Dermis microvascular lymphatic vessel endothelial cell (primary cell): ENCODE measurements at places on chromosomes 1 and 21. TPM values are rescaled to one million over a fixed set of nuclear protein-coding genes. Genes with fewer than 3 reads are reported as not detected.

GRCh38 chr1:213934649-213935048 is 53.1 kb upstream of the PROX1 start:
- DNase-seq, result peak; percentile 26

GRCh38 chr21:33403786-33404585 is 773 bp downstream of the IFNGR2 start:
- DNase-seq, result no peak

DNA sequence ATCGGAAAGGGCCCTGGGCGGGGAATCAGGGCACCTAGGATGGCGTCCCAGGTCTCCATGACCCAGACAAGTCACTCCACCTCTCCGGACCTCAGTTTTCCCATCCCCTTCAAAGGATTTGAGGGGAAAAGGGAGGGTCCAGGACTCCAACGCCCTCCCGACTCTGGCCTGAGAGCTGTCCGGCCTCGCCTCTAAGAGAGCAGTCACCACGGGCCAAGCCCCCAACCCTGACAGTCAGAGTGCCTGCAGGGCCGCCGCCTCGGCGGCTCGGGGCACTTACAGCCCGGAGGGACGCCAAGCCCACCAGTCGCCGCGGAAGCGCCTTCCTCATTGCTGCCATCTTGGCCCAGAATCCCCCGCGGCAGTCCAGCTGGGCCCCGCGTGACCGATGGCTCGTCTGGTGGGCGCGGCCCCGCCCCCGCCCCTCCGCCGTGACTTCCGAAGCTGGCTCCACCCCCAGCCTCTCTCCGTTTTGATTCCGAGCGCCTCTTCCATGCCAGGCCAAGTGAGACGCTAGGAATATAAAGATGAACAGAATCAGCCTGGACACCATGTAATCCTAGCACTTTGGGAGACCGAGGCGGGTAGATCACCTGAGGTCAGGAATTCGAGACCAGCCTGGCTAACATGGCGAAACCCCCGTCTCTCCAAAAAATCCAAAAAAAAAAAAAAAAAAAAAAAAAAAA is at the start of gene HMGCL:
Gene HMGCL (minus strand): TSS at position 354 of the 686 bp plus-strand sequence. CDS start 14 bp downstream, at position 340.
- DNase-seq, result peak; percentile 91

- DNase-seq, result no peak
Measured at GRCh38 chr21:26194811-26195251, 24.3 kb upstream of the APP start.

DNA sequence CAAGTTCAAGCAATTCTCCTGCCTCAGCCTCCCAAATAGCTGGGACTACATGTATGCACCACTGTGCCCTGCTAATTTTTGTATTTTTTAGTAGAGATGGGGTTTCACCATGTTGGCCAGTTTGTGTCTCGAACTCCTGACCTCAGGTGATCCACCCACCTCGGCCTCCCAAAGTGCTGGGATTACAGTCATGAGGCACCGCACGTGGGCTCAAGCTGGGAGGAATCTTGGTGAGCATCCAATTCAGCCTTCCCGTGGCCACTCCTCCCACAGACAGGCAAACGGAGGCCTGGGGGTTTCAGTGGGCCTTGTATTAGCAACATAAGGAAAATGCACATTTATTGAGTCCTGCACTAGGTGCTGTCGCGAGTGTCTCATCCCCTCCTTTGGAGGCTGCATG is 24.5 kb upstream of the VWA5B1 start:
- DNase-seq, result no peak

DNA sequence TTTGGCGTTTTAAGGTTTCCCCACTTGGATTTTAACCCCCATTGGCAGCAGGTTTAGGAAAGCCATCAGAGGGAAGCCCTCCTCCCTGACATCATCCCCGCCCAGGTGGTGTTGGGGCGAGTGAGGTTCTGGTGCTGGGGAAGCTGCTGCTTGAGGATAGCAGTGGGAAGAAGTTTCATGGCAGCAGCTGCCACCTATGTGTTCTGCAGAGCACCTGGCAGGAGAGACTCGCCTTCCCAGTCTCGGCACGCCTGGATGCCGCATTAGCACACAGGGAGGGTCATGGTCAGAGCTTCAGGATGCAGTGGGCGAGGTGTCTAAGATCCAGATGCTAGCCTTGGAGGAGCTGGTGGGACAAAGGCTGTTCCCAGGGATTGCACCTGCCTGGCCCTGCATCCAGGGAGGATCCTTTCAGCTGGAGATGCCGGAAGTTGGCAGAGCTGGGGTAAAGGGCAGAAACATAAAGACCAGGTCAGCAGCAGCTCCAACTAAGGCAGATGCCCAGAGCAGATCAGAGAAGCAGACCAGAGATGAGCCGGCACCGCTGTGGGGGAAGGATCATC is 33.9 kb downstream of the ABCG1 start:
- no peak for DNase-seq

DNA sequence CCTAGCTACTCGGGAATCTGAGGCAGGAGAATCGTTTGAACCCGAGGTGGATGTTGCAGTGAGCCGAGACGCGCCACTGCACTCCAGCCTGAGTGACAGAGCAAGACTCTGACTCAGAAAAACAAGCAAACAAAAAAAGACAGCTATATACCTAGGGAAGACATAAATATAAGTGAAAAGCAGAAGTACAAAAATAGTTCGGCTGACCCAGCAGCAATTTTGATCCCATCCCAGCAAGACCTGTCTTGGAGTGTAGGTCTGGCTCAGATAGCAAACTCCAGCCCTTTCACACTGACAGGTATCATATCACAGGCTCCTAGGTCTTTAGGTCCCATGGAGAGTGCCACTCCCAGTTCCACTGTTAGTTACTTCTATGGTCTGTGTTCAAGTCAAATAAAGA is 14.6 kb downstream of the MTX1 start:
- no peak for DNase-seq

DNA sequence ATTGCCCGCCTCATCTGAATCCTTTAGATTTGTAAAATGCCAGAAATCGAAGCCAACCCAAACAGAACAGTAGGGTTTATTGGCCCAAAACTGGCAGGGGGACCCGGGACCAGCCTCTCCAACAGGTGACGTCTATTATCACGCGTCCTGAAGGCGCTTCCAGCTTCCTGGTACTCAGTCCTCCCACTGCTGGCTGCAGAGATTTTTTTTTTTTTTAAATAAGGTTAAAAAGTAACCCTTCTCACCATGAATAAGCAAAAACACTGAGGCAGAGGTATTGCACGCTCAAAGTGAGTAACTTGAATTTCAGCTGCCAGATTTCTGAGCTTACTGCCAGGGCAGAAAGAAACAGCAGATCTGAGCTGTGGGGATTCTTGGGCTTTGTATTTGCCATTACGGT is 54.4 kb upstream of the GCLM start:
- no peak for DNase-seq

DNA sequence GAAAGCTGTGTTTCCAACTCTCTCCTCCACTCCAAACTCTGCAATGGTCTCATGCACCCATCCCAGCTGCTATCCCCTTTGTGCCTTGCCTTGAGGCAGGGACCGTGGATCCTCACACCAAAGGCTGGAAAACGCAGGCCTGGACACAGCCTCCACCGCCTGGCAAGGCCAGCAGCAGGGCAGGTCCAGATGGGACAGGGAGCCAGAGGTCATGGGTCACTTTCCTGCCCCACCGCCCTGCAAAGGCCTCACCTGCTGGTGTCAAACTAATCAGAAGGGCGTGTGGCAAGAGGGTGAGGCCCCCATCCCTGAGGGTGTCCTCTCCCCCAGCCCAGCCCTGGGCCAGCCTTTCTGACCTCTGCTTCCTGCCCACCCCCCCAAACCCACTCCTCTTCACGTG is 106.3 kb downstream of the PAX7 start:
- DNase-seq, result no peak

- no peak for DNase-seq
Measured at GRCh38 chr1:17757426-17757825, 2.3 kb downstream of the ACTL8 start.

GRCh38 chr1:2202843-2203601 is 8.4 kb upstream of the FAAP20 start:
- no peak for DNase-seq

- DNase-seq, result no peak
Measured at GRCh38 chr21:14318578-14318977, 64.4 kb downstream of the HSPA13 start.

DNA sequence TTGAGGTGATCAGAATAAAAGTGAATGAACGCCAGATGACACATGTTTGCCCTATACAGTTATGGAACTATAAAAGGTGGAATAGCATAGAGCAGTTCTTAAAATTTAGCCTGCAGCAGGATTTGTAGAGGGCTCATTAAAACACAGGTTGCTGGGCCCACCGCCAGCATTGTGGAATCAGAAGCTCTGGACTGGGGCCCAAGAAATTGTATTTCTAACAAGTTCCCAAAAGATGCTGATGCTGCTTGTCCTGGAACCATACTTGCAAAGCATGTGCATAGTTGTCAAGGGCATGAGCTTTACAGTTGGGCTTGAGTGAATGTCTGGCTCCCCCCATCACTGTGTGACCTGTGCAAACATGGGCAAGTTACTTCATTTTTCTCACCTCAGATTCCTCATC is 37.5 kb upstream of the LRRC53 start:
- DNase-seq, result no peak

DNA sequence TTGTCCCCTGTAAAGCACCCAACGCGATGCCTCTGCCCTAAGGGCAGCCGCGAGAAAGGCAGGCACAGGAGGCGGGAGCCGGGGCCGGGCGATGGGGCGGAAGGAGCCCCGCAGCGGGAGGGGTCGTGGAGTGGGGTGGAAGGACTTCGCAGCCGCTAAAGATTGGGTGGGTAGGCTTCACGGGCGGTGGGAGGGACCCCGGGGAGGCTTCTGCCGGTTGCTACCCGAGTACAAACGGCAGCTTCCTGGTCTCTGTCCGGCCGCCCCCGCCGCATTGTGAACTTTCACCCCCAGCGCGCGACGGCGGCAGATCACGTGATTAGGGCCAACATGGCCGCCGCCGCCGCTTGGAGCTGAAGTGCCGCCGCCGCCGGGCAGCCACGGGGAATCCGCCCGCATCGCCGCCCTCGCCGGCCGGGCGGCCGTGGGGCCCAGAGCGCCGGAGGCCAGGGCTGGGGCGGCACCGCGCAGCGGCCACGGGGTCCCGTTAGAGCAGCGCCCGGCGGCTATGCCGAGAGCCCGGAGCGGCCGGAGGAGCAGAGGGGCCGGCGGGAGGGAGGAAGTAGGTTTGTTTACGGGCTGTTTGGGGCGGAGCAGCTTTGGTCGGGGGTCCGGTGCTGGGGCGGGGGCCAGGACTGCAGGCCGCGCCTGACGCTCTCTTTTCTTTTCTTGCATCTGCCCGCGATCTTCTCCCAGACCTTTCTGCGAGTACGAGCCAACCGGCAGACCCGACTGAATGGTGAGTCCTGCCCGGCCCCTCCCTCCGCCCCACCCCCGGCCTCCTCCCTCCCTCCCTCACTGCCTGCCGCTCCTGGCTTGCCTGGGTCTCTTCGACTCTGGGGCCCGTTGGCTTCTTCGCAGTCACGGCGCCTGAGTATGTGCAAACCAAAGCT is 42.4 kb downstream of the TMEM53 start:
- peak; percentile 51 for DNase-seq

DNA sequence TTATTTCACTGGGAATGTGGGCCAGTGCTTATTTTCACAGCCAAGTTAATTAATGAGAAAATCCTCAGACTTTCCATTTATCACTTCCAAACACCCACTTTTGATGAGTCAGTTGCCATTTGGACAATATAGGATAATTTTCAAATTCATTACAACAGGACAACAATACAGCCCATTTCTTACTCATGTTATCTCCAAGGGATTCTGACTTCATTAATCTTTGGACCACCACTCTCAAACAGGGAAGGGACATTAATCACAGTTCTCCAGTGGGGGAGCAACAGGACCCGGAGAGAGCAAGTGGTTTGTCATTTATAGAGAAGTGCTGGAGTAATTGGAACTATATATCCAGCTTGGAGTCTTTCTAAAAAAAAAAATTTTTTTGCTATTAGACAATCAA is 38.7 kb downstream of the JUN start:
- DNase-seq, result no peak

DNA sequence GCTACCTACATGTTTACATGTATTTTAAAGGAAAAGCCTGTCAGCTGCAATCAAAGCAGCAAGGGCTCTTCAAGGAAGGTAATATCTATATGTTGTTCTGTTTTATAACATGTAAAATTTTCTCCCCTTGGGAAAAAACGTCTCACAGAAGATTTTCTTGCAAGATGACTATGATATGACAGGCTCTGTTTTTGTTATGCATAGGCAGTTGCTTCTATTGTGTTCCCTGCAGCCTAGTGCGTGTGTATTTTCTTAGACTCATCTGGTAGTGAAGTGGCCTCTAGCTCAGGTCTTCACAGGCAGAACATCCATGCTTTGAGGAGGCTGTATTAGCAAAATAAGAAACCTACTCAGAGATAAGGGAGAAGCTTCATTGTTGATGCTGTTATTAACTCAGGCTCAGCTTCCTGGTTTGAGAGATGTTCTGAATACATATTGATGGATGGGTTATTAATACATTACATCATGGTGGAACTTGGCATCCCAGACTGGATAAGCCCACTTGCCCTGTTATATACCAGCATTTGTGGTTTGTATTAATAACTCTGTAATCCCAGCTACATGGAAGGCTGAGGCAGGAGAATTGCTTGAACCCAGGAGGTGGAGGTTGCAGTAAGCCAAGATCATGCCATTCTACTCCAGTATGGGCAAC is 35.8 kb downstream of the LAMC1 start:
- DNase-seq, result peak; percentile 53

DNA sequence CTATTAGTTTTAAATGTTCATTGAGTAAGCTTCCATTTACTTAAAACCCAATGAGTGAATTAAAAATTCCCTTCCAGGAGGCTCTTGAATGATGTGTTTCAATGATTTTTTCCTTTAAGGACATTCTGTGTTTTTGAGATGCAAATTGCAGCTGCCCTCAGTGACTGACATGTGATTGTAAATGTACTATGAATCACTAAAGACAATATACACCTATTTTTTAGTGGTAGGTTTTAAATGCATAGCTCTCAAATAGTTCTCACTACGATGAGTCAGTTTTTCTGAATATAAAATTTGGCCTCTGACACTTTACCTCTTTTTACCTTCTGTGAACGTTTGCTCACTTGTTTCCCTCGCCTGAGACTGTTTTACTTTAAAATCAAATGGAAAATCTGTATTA is 204.7 kb downstream of the BARHL2 start:
- DNase-seq, result no peak

GRCh38 chr1:56788102-56788501 is 31.1 kb downstream of the FYB2 start:
- no peak for DNase-seq

GRCh38 chr1:25959611-25960010 is 38.3 kb downstream of the PAFAH2 start:
- DNase-seq, result no peak

- no peak for DNase-seq
Measured at GRCh38 chr1:205547936-205548827, 43.7 kb downstream of the CDK18 start.

Gene TLR5
- total RNA-seq, result 0.13 and 0.51 TPM in 2 replicates

Gene FMOD
- 3.6 and 63.0 TPM in 2 replicates for total RNA-seq

Gene PTAFR
- total RNA-seq, result 0.13 TPM in 2 replicates

Gene LENEP
- 0.13 and 0.38 TPM in 2 replicates for total RNA-seq

Gene ANKRD34A
- under 0.01 TPM in 2 replicates for total RNA-seq

Gene TFAP2E
- 0.13 TPM in 2 replicates for total RNA-seq

Gene PDZK1IP1
- total RNA-seq, result 0.13 TPM in 2 replicates

Gene OR2L13
- not detected in 2 replicates for total RNA-seq

Gene FAM229A
- total RNA-seq, result 0.64 and 1.4 TPM in 2 replicates

Gene KRTAP12-2
- not detected in 2 replicates for total RNA-seq

Gene KRTAP13-2
- total RNA-seq, result not detected in 2 replicates

Gene EXTL1
- total RNA-seq, result not detected in 2 replicates

Gene SIPA1L2
- 11.7 and 11.8 TPM in 2 replicates for total RNA-seq
